Occipital lobe (tissue), 3 donors: ENCODE measurements at places on chromosomes 12 and 14. TPM values are rescaled to one million over a fixed set of nuclear protein-coding genes. Genes with fewer than 3 reads are reported as not detected.

GRCh38 chr12:91579516-91580263, 397.1 kb upstream of the DCN start:
- DNase-seq = no peak

DNA sequence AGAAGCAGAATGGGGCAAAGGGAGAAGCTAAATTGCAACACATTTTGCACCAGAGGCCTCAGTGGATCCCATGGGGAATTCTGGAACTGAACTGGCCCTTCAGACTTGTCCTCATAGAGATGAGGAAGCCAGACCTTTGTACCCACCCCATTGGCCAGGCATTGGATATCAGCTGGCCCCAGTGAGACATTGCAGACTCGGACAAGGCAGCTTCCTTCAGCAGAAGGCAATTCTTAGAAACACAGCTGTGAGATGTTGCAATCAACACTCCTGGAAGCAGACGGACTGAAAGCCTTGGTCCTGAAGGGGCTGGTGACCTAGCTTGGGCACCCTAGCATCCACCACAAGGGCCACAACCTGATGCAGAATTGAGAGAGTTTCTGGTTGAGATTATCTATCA, 218.1 kb downstream of the MSRB3 start:
- DNase-seq = no peak

- no peak for DNase-seq
These were observed 51.6 kb upstream of the C14orf180 start for GRCh38 chr14:104527857-104528459.

DNA sequence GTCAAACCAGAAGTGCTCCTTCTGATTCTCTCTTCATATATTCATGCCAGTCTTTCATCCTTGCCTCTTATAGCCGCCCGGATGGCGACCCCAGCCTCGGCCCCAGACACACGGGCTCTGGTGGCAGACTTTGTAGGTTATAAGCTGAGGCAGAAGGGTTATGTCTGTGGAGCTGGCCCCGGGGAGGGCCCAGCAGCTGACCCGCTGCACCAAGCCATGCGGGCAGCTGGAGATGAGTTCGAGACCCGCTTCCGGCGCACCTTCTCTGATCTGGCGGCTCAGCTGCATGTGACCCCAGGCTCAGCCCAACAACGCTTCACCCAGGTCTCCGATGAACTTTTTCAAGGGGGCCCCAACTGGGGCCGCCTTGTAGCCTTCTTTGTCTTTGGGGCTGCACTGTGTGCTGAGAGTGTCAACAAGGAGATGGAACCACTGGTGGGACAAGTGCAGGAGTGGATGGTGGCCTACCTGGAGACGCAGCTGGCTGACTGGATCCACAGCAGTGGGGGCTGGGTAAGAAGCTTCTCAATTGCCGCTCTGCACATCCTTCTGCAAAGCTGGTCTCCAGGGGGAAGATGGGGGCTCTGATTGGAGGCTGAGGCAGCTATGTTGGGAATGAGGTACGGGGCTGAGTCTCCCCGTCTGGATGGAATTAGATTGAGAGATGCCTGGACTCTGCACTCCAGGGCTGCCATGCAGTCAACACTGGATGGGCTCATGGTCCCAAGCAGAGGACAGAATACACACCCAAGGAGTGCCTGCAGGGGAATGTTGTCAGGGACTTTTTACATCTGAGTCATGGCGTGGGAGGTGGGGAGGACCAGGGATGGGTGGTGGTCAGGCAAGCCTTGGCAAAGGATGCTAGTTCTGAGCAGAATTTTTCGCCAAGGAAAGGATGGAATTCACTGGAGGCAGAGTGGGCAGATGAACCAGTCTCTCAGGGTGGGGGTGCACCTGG, 1.3 kb downstream of the BCL2L2 start:
- DNase-seq = no peak

DNA sequence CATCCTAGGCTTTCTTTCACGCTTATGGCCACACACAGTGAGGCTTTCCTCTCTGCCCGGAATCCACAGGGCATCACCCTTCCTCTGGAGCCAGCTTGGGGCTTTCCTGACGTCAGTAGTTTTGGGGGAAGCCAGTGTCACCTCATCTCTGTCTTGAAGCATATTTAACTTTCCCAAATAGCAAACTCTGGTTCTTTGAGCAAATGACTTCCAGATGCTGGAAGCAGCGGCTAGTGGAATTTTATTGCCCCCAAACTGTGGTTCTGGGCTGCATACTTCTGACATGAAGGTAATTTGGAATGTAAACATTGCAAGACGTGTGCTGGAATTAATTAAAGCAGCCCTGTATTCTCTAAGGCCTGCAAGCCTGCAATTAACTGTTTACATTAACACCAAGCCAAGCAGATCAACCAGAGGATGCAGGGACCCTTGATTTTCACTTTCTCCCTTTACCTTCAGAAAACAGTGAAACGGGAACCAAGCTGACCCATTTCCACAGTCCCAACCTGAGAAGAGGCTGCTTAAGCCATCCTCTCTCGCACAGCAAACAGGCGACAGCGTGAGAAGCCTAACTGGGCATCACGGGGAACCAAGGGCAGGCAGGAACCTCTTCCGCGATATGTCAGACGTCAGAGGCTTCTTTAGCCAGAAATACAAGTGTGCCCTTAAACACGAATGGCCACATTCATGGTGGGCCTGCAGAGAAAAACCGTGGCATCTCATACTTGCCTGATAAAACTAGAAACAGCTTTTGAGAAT, 258.4 kb downstream of the CACNA1C start:
- DNase-seq = no peak

CELA1 gene
- not detected for total RNA-seq

C12orf54 gene
- total RNA-seq = not detected

CLEC4D gene
- not detected for total RNA-seq

ST8SIA1 gene
- total RNA-seq = 29.6 TPM
